IPS DF 19.7 (cell line): ENCODE measurements at places on chromosomes 11 and 22.

DNA sequence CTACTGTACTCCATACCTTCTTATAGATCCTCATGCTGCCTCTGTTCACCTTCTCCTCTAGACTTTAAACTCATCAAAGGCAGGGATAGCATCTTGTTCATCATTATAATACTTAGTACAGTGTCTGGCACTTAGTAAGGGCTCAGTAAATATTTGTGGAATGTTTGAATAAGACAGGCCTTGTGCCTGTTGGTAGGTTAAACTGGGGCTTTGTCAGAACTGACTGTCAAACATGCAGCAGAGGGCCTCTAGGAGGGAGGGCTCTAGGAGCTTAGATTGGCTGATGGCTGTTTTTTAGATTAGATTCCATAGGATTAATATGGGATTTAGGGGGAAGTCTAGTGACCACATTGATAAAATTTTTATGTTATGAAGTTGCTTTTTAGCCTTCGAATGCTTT is 70.8 kb downstream of the RNF169 start:
- DNase-seq: no peak

GRCh38 chr11:46671958-46672315 is 28.5 kb downstream of the ARHGAP1 start:
- no peak for DNase-seq

GRCh38 chr11:122776546-122776945 is 61.8 kb upstream of the CRTAM start:
- DNase-seq: no peak

GRCh38 chr11:120392314-120392713 is 56.1 kb downstream of the ARHGEF12 start:
- no peak for DNase-seq

DNA sequence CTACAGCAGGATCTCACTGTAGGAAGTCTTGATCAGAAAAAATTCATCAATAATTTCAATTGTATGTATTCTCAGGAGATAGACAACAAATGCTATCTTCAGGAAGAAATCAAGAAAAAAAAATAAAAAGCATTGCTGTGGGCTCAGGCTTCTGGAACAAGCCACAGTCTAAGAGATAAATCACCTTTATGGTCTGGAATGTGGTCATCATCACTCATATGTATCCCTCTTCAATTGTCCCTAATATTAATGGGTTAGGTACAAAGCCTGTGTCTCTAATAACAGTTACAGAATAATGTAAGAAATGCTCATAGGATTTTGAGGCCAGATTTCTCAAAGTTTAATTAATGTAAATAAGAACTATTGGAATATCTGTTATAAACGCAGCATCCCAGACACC is 305.9 kb upstream of the ANO3 start:
- no peak for DNase-seq

GRCh38 chr11:69372589-69373250 is 78.8 kb downstream of the MYEOV start:
- DNase-seq: no peak

- DNase-seq: no peak
These were observed 43.0 kb upstream of the PLET1 start for GRCh38 chr11:112303616-112304015.

DNA sequence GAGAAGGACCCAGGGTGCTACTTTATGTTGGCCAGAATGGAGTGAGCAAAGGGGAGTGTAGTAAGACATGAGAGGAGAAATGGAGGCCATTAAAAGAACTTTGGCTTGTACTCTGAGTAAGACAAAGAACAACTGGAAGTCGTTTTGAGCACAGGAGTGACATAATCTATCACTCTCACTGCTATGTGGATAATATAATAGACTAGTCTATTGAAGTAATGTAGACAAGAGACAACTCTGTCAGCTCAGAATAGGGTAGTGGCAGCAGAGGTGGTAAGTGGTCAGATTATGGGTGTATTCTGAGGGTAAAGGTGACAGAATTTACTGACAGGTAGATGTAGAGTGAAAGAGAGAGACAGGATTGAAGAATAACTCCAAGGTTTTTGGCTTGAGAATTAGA is 8.2 kb downstream of the KIF18A start:
- DNase-seq: no peak

- DNase-seq: no peak
These were observed 2.2 kb downstream of the APOA1 start for GRCh38 chr11:116835042-116835772.

DNA sequence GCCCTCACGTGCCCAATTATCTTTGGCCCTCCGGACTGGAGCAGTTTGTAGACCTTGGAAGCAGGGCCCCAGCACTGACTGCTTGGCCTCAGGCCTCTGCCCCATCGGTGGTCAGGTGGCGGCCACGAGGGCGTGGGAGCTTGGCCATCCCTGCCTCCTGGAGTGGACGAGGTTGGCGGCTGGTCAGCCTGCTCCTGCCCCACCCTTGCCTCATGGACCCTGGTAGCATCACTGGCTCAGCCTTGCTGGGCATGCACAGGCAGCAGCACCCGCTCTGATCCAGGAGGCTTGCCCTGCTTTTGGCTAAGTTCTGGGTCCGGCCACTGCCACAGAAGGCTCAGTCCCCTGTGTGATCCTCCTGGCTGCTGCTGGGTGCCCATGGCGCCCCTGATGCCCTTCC is 4.1 kb downstream of the KRTAP5-3 start:
- no peak for DNase-seq

DNA sequence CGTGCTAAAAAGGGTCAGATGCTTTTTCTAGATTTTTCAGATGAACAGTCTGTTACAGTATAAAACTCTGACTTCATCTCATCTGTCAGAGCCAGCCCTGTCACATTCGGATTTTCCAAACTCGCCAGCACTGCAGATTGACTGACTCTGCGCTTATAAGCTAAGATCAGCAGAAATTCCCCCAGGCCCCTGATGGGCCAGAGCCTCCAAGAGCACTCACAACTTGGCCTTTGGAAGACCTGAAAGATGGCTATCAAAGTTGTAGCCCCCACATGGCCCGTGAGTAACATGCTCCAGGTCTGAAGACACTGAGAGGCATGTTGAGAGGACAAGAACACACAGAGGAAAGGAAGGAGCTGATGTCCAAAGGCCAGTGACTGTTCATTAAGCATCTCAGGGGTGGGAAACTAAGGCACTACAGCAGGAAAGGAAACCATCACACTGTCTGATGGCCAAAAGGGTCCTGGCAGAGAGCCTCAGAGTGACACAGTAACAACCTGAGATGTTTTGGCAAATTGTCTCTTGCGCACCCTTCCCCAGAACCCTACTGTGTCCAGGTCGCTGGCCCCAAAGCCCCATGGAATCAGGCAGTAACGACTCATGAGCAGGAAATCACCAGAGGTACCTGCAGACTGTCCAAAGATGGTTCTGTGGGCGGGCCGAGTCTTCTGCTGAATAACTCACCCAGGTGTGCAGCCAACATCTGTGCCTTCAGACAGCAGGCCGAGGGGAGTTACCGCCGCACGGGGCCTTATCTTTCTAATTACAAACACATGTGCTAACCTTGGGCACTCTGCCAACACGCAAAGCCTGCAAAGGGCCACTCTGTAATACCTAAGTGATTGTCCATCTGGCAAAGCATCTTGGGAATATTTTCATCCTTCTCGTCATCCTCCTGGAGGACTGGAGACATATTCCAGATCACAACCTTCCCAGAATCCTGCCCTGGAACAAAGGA is 23.6 kb downstream of the HIRA start:
- DNase-seq: no peak

DNA sequence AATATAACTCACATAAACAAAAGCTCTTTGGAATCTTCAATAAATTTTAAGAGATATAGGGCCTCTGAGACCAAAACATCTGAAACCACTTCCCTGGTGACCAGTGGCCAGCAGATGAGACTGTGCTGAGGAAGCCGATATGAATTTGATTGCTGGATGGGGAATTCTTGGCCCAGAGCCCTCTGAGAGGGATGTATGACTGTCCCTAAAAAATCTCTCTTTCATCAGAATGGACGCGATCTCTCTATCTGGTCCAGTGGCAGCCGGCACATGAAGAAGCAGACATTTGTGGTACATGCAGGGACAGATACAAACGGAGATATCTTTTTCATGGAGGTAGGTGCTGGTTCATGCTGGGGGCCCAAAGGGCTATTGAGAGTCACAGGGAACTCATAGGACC is 37.5 kb downstream of the MYBPC3 start:
- DNase-seq: no peak

DNA sequence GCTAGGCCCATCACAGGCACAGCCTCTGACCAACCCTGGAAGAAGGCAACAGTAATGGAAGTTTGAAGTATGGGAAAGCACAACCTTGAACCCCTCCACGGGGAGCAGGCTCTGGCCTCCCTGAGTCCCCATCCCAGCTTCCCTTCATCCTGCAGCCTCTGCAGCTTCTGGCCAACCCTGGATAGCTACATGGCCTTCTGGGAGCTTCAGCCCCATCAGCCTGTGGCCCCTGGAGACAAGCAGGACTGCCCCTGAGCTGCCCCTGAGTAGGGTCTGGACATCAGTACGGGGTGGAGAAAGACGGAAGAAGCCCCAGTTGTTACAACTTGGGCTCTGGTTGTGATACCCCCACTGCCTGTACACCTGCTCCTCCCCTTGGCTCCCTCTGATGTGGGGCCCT is 113.8 kb upstream of the CD82 start:
- DNase-seq: no peak

- no peak for DNase-seq
These were observed 33.8 kb downstream of the SYT13 start for GRCh38 chr11:45252134-45252856.

GRCh38 chr11:94308024-94308423 is 3.6 kb downstream of the IZUMO1R start:
- no peak for DNase-seq

DNA sequence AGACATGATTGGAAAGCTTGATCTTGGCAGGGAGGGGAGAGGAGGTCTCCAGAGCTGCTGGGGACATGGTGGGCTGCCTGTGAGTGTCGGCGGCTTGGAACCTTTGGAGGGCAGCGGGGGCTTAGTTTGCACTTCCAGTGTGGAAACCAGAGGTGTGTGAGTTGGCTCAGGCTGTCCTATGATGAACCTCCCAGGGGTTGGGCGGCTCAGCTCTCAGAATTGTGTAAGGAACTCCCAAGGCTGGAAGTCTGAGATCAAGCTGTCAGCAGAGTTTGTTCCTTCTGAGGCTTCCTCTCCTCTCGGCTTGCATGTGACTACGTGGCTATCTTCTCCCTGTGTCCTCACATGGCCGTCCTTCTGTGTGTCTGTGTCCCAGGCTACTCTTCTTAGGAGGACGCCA is 87.9 kb upstream of the B3GAT1 start:
- DNase-seq: no peak

GRCh38 chr11:117649296-117650055 is 147.5 kb downstream of the DSCAML1 start:
- DNase-seq: no peak

DNA sequence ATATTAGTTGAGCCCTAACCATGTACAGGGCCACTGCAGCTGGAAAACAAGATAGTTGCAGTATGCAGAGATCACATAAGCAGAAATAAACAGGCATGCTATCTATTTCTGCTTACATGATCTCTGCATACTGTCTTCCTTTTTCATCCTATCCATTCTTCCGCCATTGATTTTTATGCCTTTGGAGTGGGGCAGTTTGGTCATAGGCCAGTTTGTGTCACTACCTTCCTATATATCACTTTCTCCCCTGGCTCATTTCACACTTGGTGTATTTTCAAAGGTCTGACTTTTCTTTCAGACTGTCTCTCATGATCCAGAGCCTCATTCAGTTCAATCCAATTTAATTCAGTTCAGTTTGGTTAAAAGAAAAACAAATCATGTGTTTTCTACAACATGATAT is 829.6 kb downstream of the KCNA4 start:
- no peak for DNase-seq

DNA sequence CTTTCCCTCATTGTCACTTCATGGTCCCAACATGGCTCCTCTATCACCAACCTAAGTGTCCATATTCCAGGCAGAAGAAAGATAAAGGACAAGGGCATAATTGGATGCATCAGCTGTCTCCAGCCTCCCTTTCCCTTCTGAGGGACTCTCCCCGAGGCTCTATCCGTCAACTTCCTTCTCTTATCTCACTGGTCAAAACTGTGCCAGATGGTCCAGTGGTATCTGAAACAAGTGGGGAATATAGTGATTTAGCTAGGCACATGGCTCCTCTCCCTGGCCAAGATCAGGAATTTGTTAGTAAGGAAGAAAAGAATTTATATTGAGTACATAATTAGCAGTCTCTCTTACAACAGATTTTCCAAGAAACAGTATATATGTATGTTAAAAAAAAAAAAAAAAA is 12.6 kb upstream of the SPON1 start:
- DNase-seq: no peak

GRCh38 chr11:21933095-21933494 is 259.8 kb upstream of the ANO5 start:
- no peak for DNase-seq

GRCh38 chr11:77020734-77021133 is 13.5 kb upstream of the B3GNT6 start:
- DNase-seq: no peak

GRCh38 chr11:8213376-8213775 is 44.6 kb upstream of the RIC3 start:
- no peak for DNase-seq
